ENCODE measurements at places on chromosomes 2 and 18. TPM values are rescaled to one million over a fixed set of nuclear protein-coding genes. Genes with fewer than 3 reads are reported as not detected.

Gene MRPL33
- total RNA-seq = 390 TPM

GRCh38 chr2:7988440-7988839, 693.4 kb upstream of the ID2 start:
- no peak for DNase-seq

DNA sequence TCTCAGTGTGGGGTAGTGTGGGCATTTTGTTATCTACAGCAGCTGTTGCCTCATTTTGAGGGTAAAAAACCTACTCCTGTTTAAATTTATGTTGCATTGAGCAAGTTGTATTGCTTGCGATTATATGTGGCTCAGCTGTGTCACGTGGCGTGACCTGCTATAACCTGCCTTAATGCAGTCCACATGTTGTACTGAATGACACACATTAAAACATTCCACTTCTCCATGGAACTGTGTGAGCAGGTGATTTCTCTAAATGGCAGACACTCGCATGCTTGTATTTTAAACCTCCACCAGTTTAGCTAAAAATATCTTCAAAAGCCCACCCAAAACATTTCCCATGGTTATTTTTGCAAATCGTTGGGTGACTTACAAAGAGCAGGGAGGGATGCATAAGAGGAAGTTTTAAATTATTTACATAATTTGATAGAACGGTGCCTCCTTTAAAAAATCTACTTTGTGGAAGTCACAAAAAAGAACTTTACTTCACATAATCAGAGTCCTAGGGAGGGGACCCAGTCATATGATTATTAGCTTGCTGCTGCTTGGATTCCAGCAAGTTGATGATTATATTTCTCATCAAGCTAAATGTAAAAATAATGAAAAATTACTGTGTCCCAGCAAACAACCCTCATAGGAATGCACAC, 163.3 kb upstream of the ZEB2 start:
- no peak for DNase-seq

DNA sequence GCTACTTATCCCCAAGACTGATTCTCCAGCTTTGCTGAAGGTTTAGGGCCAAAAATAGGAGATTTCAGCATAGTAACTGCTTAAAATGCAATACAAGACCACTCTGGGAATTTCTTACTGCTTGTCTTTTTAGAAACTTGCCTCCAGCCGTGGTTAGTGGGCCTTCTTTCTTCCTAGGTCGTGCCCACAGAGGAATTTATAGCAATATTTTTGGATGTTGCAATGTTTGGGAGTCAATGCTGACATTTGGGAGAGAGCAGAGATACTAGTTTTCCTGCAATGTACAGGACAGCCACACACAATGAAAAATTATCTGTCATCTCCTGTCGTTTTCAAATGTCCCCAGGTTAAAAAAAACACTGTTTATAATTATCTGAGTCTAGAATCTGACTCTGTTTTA, 25.6 kb upstream of the CERS6 start:
- DNase-seq = no peak

Gene PLGLB2
- total RNA-seq = 1.3 TPM

DNA sequence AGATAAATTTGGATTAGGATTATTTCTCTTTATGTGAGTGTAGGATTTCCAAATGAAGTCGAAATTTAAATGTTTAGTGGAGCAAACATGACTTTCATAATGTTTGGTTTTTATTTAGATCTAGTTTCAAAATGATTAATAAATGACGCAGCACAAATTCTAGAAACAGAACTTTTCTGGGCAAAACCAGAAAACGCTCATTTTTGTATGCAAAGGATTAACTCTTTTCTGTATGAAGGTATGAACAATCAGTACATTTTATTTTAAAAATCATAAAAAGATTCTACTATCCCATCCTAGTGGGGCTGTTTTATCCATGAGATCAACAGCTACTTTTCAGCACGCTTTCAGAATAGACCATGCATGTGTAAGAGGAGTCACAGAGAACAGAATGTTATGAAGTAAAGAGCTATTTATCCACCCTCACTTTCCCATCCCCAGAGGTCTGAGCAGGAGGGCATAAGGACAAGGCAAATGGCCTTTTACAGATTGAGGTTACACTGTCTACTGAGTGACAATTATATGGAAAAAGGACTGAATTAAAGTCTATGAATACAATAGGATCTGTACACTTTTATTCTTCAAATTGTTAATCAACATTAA, 270.8 kb downstream of the ZEB2 start:
- no peak for DNase-seq

GRCh38 chr18:77147418-77147852, 14.9 kb upstream of the MBP start:
- DNase-seq = no peak

Gene NEU4
- not detected for total RNA-seq
